ENCODE measurements at places on chromosomes 12 and 14. TPM values are rescaled to one million over a fixed set of nuclear protein-coding genes. Genes with fewer than 3 reads are reported as not detected.

- no peak for DNase-seq
Observed at GRCh38 chr12:117277875-117278274, 83.6 kb downstream of the NOS1 start.

Gene ITGA5
- 53.5 TPM for total RNA-seq

GRCh38 chr12:49388682-49389386 is 21.6 kb downstream of the SPATS2 start:
- peak; percentile 82 for DNase-seq

Gene FOXN3
- total RNA-seq, result 127 TPM

DNA sequence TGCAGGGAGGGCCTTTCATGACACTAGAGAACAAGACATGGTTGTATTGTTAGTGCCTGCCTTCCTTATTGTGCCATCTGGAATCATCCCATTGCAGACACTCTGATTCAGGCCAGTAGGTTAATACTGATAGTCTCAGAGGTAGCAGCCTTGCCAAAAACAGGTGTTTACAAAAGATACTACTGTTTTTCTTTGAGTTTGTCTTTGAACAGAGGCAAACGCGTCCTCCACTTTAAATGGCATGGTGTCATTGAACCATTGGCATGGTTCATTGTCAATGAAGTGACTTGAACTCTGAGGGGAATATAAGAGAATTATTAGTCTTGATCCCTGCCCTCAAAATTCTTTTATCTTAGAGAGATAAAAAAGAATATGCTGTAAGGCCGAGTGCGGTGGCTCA is 4.2 kb downstream of the FNTB start:
- no peak for DNase-seq

- no peak for DNase-seq
Observed at GRCh38 chr12:71607494-71608330, 55.9 kb downstream of the ZFC3H1 start.

DNA sequence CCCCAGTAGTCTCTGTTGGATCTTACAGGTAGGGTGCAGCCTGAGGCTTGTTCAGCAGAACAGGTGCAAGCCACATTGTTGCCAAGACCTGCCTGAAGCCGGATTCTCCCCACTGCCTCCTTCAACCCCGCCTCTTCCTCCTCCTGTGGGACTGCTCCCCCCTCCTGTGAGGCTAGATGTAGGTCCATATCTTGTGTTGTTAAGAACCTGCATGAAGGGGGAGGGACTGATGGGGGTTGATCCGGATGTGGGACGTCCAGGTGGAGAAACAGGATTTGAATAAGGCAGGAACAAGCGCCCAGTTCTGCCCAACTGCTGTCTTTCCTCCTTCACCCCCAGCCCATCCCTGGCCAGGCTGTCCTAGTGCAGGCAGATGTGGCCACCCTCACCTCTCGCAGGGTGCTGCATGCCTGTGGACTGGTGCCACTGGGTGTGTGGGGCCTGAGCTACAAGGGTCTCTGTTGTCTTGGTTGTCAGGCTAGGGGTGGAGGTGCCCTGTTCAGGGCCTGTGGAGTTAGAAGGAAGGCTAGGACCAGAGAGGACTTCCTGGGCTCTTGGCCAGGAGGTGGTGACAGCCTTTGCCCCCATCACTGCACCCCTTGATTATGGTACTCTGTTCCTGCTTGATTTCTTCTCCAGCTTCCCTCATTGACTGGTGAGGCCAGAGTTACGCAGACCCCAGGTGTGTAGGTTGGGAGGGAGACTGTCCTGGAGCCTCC is 1.4 kb downstream of the NR4A1 start:
- DNase-seq, result peak; percentile 62

Gene FOXN4
- total RNA-seq, result not detected

- peak; percentile 79 for DNase-seq
Observed at GRCh38 chr14:89755816-89756215, 198.7 kb downstream of the EFCAB11 start.

Gene NANOG
- not detected for total RNA-seq
